ENCODE measurements at places on chromosomes 13 and 19. TPM values are rescaled to one million over a fixed set of nuclear protein-coding genes. Genes with fewer than 3 reads are reported as not detected.

DNA sequence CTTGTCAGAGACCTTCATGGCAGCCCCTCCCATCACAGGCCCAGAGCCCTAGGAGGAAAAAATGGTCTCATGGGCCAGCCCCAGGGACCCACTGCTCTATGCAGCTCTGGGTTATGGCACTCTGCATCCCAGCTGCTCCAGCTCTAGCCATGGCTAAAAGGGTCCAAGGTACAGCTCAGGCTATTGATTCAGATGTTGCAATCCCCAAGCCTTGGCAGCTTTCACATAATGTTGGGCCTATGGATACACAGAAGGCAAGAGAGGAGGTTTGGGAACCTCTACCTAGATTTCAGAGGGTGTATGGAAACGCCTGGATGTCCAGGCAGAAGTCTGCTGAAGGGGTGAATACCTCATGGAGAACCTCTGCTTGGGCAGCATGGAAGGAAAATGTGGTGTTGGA, 996.0 kb downstream of the PCDH9 start:
- DNase-seq = no peak

PRR20C gene
- not detected for total RNA-seq

TICAM1 gene
- total RNA-seq = 8.8 TPM

TIMM50 gene
- 59.9 TPM for total RNA-seq

- DNase-seq = no peak
These were observed 25.7 kb upstream of the TPTE2 start for GRCh38 chr13:19586904-19587634.

- DNase-seq = peak; percentile 10
These were observed 677 bp upstream of the LRCH1 start for GRCh38 chr13:46552303-46552682.

ATP4A gene
- total RNA-seq = not detected

- no peak for DNase-seq
These were observed 10.5 kb upstream of the SMG9 start for GRCh38 chr19:43765109-43765876.

DNA sequence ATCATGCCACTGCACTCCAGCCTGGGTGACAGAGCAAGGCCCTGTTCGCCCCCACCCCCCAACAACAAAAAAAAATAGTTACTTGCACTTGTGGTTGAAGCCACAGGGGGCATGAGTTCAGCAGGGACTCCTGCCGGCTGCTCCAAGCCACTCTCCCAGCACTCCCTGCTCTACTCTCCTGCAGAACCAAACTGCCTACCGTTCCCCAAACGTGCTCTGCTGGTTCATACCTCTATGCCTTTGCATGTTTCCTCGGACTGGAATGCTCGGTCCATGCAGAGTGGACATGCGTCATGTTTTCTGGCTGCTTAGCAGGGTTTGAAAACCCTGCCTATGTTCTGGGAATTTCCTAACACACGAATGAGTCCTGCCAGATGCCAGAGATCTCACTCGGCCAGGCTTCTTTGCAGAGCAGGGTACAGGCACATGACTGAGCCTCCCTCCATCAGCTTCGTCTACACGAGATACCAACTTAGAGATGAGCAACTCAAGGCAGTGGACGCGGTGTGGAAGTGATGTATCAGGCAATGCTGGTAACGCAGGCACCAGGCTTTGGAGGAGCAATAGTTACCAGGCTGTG, 8.5 kb upstream of the SLC25A15 start:
- DNase-seq = no peak

DNA sequence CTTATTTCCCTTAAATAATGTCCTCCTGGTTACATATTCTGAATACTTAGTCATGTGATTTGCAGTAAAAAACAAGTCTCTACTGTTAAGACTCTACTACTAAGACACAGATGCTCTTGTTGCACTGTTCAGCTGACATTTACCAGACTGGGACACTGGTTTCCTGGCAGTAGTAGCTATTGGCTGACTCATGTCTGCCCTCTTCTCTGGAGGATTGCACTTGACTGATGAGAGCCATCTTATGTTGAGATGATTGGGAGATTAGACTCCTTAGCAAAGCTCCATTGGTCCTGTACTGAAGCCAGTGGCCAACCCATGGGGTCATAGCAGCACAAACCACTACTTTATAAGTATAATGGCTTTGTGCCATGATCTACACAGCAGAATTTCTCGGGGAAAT, 1672.6 kb upstream of the PCDH20 start:
- no peak for DNase-seq

- DNase-seq = no peak
These were observed at the start of gene SEMA6B for GRCh38 chr19:4559569-4559968. TSS of gene SEMA6B (minus strand) at chr19:4559684. CDS start at chr19:4558457, 1,227 bp downstream.

ZNF439 gene
- 14.6 TPM for total RNA-seq

ZNF610 gene
- total RNA-seq = 9.1 TPM

ATP5F1D gene
- total RNA-seq = 148 TPM

CEACAM4 gene
- total RNA-seq = 0.74 TPM

GRCh38 chr13:111383591-111384440, 63.4 kb downstream of the TEX29 start:
- DNase-seq = no peak

DNA sequence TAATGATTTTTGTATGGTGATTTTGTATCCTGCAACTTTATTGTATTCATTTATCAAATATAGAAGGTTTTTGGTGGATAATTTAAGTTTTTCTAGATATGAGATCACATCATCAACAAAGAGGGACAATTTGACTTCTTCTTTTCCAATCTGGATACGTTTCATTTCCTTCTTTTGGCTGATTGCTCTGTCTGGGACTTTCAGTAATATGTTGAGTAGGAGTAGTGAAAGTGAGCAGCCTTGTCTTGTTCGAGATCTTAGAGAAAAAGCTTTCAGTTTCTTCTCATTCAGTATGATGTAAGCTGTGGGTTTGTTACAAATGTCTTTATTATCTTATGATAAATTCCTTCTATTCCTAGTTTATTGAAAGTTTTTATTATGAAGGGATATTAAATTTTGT, 352.0 kb upstream of the DACH1 start:
- DNase-seq = no peak

CEACAM16 gene
- total RNA-seq = not detected

DNA sequence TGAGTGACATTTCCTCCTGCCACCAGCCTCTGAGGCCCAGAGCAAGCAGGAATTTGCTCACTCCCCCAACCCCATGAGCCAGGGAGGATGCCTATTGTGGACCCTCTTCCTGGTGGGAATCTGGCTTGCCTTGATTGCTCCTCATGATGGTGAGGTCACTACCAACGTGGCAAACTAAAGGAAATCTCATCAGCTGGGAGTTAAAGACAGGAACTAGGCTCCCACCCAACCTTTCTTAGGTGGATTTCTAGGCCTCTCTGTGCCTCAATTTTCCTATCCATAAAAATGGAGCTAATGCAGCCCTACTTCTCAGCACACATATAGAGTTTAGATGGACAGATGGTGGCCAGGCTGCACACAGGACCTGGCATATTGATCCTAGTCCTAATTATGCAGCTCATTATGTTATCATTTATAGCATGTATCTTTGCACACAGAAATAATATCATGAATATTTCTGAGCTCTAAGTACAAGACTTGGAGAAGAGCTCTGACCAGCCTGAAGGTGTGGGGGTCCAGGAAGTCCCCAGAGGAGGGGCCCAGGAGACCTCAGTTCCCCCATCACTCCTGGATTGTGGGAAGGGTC, 2.0 kb downstream of the B3GNT3 start:
- no peak for DNase-seq

DNA sequence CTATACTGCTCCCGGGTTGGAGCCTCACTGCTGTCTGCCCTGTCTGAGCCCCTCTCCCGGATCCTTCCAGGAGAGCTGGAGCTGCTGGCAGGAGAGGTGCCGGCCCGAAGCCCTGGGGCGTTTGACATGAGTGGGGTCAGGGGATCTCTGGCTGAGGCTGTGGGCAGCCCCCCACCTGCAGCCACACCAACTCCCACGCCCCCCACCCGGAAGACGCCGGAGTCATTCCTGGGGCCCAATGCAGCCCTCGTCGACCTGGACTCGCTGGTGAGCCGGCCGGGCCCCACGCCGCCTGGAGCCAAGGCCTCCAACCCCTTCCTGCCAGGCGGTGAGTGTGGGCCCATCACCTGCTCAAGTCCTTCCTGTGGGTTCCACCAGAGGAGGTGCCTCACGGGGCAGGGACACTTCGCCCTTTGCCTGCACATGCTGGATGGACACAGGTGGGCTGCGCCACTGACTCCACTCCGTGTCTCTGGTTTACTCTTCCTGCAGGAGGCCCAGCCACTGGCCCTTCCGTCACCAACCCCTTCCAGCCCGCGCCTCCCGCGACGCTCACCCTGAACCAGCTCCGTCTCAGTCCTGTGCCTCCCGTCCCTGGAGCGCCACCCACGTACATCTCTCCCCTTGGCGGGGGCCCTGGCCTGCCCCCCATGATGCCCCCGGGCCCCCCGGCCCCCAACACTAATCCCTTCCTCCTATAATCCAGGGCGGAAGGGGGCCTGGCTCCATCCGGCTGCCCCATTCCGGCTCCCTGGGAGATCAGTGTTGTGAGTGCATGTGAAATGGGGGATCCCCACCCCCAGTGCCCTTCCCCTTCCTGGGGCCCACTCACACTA, 19.8 kb downstream of the EPN1 start:
- no peak for DNase-seq

B3GNT8 gene
- total RNA-seq = 2.2 TPM

DNA sequence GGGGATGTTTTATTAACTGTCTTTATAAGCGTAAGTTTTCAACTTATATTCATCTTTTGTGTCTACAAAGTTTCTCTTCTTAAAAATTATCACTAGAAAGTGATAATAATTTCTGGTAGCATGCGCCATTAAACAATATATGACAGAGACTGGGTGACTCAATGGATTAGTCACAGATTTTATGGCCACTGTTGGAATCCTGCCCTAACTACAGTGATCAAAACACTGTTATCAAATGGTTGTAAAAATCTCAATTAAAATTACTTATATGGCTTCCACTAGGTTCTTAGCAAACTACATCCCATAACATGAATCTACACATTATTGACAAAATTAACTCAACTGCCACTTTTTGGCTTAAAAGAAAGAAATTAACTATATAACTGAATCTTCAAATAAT, 350.0 kb downstream of the DACH1 start:
- no peak for DNase-seq

- no peak for DNase-seq
These were observed 19.8 kb downstream of the CAB39L start for GRCh38 chr13:49424011-49424560.

- no peak for DNase-seq
These were observed 16.9 kb downstream of the PEX11G start for GRCh38 chr19:7471696-7472615.

DNA sequence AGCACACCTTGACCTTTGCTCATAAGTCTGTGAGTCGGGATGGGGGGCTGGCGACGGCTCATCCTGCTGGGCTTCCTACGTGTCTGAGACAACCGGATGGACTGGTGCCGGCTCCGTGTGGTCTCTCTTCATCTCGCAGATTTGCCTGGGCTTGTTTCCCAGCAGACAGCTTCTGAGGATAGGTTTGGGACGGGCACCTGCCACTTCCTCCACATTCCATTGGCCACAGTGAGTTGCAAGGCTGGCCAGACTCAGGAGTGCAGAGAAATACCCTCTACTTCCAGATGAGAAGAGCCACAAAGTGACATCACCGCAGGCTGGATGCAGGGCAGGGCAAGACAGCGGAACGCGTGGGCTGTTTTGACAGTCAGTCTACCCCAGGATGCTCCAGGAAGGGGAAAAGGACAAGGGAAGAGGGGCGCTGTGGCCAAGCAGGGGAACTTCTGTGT, 48.1 kb downstream of the IRS2 start:
- no peak for DNase-seq

GRCh38 chr13:97544031-97544765, 110.2 kb downstream of the RAP2A start:
- no peak for DNase-seq

RASIP1 gene
- 14.2 TPM for total RNA-seq

- no peak for DNase-seq
These were observed 4.3 kb downstream of the DOT1L start for GRCh38 chr19:2167896-2168618.

DNA sequence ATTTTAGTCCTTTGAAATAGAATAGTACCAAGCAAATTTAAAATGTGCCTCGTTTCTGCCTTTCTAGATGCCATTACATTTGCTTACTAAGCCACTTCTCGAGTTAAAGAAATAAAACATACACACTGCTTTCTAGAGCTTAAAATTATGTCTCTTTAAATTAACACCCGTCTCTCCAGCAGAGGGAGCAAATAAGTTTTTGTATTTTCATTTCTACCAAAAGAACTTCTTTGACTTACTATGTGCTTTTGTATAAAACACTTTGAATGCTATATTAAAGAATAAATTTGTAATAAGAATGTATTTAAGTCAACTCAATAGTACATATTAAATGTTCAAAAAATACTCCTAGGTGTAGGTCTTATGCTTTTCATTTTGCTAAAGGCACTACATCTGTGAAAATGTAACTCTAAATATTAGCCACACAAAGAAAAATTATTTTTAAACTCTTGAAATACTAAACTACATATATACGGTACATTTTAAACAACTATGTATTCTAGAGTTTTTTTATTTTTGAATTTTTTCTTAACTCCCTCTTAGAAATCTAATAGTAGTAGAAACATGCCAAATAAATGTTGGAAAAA, 269.3 kb upstream of the MIR17HG start:
- no peak for DNase-seq

LYL1 gene
- 6.8 TPM for total RNA-seq

TNFRSF19 gene
- total RNA-seq = 3.3 TPM

DNA sequence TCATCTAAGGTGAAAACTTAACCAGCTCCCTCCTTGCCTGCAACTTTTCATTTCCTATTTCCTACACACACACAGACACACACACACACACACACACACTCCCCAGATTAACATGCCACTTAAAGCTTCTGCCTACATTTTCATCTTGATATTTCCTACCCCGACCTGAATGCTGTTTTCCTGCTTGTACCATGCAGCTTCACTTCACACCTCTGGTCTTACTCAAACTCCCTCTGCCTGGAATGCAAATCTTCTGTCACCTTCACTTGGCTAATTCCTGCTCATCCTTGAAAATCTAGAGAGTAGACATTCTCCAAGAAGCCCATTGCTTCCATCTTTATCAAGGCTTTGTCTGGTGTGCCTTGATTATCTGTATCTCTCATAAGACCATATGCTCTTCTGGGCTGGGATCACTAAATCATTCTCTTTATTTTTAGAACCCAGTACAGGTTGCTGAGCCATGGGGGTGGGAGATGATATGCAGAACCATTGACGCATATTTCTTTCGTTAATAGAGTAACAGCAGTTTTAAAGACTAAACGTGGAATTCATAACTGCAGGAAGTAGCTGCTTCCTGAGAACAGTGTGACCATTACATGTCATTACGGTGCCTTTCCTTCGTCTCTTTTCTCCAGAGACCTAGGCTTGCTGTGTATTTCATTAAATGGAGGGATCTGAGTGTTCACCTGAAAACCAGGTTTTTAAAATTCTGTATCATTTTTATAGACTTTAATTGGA, 37.7 kb downstream of the CNMD start:
- no peak for DNase-seq

- DNase-seq = no peak
These were observed 159.0 kb upstream of the FNDC3A start for GRCh38 chr13:48816700-48817099.
